ENCODE measurements at places on chromosomes 16 and 17. TPM values are rescaled to one million over a fixed set of nuclear protein-coding genes. Genes with fewer than 3 reads are reported as not detected.

The TM4SF5 gene
- total RNA-seq: not detected

The CLEC3A gene
- not detected for total RNA-seq

The SAT2 gene
- total RNA-seq: 62.3 TPM

The ITGB4 gene
- total RNA-seq: 3.9 TPM

The TPSD1 gene
- 0.90 TPM for total RNA-seq

The KRT12 gene
- not detected for total RNA-seq

The TSPOAP1 gene
- 4.6 TPM for total RNA-seq

The EME1 gene
- not detected for total RNA-seq

The VTN gene
- total RNA-seq: not detected

The NECAB2 gene
- total RNA-seq: not detected

The KRTAP4-6 gene
- total RNA-seq: not detected

The ZG16 gene
- total RNA-seq: not detected

The SEPTIN12 gene
- not detected for total RNA-seq

The MYH8 gene
- total RNA-seq: 0.32 TPM

The HSPB9 gene
- total RNA-seq: 0.43 TPM

The CALCOCO2 gene
- 181 TPM for total RNA-seq

The PYY gene
- total RNA-seq: not detected

The LCMT1 gene
- 40.0 TPM for total RNA-seq

The CDC6 gene
- total RNA-seq: 0.90 TPM

The KDM6B gene
- total RNA-seq: 20.5 TPM

The TBC1D3I gene
- 0.49 TPM for total RNA-seq

The TPPP3 gene
- 36.4 TPM for total RNA-seq

The NQO1 gene
- 29.2 TPM for total RNA-seq

The ZNF205 gene
- 1.9 TPM for total RNA-seq

The ACSM2A gene
- total RNA-seq: not detected

The OSBPL7 gene
- total RNA-seq: 23.4 TPM

The CES5A gene
- not detected for total RNA-seq

The LRRC37A2 gene
- total RNA-seq: 13.3 TPM

The KRTAP9-2 gene
- not detected for total RNA-seq

The CHMP6 gene
- 36.9 TPM for total RNA-seq

The PRKCB gene
- total RNA-seq: 0.83 TPM

The DRG2 gene
- 26.2 TPM for total RNA-seq

The DNAH17 gene
- 0.17 TPM for total RNA-seq

The FZD2 gene
- total RNA-seq: 0.28 TPM

The HES7 gene
- not detected for total RNA-seq

The TUFM gene
- 211 TPM for total RNA-seq

The PRDM7 gene
- total RNA-seq: not detected

The TSPAN10 gene
- not detected for total RNA-seq

The JPH3 gene
- 0.13 TPM for total RNA-seq

The USP43 gene
- not detected for total RNA-seq

The CFAP20 gene
- 7.8 TPM for total RNA-seq

The ZNF287 gene
- total RNA-seq: 2.5 TPM

The KRT33B gene
- not detected for total RNA-seq

Data from psoas muscle (tissue), 8 donors.